ENCODE measurements at places on chromosomes 7 and 10. TPM values are rescaled to one million over a fixed set of nuclear protein-coding genes. Genes with fewer than 3 reads are reported as not detected.

DNA sequence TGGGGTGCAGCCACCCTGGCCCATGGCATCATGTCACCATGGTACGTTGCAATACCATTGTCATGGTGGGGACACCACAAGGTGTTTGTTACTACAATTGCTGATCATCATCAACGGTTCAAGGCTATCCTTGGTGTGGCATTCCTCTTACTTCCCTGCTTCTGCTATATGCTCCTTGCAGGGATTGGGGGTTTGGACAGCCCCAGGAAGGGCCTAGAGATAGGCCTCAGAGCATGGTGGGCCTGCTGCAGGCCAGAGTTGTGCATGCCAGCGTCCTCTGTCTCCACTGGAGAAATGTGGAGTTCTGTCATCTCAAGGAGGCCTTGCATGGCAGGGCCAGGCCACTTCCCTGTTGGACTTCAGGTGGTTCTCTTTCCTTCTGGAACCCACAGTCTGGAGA lies 234.6 kb upstream of the MKI67 start:
- DNase-seq = no peak

DNA sequence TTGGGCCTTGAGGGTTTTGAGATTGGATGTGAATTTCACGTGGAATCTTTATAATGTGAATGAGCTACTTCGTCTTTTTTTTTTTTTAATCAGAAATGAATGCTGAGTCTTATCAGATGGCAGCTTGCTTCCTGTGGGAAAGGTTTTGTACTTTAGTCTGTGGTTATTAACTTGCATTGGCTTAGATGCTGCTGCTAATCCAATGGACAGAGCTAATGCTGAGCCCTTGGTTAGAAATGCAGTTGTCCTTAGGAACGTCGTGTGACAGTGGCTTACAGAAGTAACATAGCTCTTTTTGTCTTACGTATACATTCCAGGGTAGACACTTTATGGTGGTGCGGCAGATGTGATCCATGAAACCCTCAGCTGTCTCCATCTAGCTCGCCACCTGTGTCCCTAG lies 32.8 kb downstream of the ADCY1 start:
- DNase-seq = no peak

GRCh38 chr7:95324431-95324830 lies at the start of gene PON1:
PON1 (minus strand) TSS chr7:95324532; CDS start chr7:95324475, 57 bp downstream.
- no peak for DNase-seq

The OSBPL3 gene
- total RNA-seq = 9.1 TPM

The APBB1IP gene
- 8.4 TPM for total RNA-seq

- no peak for DNase-seq
These were observed 2.3 kb downstream of the PRXL2A start for GRCh38 chr10:80410578-80411145.

DNA sequence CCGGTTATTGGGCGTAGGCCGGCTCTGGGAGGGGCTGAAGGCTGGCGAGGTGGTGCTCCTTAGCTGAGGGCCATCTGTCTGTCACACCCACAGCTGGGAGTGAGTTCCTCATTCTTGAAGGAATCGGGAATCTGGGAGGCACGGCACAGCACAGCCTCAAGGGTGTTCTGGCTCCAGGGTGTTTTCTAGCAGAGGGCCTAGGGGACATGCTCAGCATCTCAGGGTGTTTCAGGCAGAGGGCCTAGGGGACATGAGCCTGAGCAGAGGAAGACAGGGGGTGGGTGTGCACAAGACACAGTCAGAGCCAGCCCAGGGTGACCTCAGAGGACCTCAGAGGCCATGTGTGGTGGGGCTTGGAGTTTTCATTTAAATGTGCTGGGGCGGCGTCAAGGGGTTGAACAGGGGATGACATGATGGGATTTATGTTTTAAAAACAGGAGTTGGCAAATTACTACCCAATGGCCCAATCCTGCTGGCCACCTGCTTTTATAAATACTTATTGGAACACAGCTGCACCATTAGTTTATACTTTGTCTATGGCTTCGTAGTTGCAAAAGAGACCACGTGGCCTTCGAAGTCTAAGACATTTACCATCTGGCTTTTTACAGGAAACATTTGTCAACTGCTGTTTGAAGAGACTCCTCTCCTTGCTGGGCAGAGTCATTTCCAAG lies 121.6 kb downstream of the PRKAG2 start:
- no peak for DNase-seq

- DNase-seq = no peak
These were observed 26.2 kb downstream of the MINDY4 start for GRCh38 chr7:30797176-30798040.

The NXPH1 gene
- total RNA-seq = not detected

DNA sequence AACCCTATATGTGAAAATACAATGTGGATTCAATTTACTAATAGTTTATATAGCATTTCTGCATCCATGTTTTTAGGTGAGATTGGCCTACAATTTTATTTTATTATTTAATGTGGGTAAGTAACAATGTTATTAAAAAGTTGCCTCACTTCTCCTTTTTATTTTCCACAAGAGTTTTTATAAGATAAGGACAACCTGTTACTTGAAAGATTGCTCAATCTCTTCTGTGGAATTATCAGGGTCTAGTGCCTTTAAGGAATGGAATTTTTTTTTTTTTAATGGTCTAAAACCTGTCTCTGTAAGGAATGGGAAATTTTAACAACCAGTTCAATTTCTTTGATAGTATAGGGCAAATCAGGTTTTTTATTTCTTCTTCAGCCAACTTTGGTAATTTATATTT lies 53.9 kb upstream of the RAB18 start:
- no peak for DNase-seq

DNA sequence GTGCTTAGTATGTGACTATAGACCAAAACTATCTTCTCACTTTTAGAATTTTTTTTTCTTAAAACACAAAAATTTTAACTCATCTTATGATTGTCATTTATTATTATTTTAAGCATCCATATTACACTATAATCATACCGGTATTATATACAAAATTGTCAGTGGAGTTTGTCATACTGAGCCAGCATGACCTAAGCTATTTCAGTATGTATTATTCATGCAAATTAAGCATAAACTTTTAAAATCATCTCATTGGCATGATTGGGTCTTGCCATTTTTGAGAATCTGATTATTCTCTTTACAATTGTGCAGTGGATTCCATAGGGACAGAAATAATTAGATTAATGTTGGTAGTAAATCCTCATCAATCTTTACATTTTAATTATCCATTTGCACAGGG lies 46.2 kb upstream of the STMP1 start:
- no peak for DNase-seq

- no peak for DNase-seq
These were observed 120.2 kb upstream of the TNS3 start for GRCh38 chr7:47702080-47702479.

- no peak for DNase-seq
These were observed 210.5 kb downstream of the ETV1 start for GRCh38 chr7:13778967-13779366.

The IDI1 gene
- total RNA-seq = 26.5 TPM

The BICC1 gene
- total RNA-seq = 28.5 TPM

DNA sequence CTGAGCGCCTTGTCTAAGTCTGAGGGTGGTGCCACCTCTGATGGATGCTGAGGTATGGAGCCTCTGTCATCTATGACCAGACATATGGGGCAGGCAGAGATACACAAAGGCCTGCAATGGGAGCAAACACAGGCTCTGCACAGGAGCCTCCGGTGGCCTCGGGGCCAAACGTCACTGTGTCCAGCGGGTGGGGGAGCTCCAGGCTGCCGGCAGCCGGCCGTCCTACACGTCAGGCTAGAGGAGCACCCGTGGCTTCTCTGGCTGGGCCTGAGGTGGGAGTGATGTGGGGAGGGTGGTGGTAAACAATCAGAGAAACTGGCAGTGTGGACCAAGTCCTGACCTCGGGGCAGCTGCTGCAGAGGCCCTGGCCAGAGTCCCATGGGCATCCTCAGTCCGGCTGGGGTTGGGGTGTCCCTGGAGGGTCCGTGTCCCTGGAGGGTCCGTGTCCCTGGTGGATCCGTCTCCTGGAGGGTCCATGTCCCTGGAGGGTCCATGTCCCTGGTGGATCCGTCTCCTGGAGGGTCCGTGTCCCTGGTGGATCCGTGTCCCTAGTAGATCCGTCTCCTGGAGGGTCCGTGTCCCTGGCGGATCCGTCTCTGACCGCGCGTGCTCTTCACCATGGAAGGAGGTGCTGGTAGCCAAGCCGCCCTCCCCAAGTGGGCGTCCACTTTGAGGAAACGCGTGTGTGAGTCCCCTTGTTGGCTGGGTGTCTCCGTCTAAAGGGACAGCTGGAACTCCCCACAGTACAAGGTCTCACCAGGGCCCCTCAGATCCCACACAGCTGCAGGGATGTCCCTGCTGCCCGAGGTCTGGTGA lies 24.2 kb upstream of the FAM20C start:
- peak; percentile 77 for DNase-seq

The CABCOCO1 gene
- total RNA-seq = 1.4 TPM

Measured in posterior vena cava (tissue), 2 donors.